ENCODE measurements at places on chromosomes 6 and 20.

- no peak for DNase-seq
Measured at GRCh38 chr6:90765491-90765890, 178.6 kb upstream of the MAP3K7 start.

DNA sequence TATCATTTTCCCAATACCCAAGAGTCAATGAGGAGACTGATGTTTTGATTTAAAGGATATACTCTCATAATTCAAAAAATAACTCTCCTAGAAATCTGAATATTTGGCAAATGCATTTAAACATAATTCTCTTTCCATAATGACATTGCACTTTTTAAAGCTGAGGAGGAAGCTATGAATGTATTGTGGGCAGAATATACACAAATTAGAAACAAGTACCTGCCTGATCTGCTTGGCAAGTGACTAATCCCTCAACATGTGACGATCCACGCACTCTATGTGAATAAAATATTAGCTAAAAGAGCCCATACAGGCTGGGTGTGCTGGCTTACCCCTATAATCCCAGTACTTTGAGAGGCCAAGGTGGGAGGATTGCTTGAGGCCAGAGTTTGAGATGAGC, 88.3 kb upstream of the CCDC28A start:
- no peak for DNase-seq

DNA sequence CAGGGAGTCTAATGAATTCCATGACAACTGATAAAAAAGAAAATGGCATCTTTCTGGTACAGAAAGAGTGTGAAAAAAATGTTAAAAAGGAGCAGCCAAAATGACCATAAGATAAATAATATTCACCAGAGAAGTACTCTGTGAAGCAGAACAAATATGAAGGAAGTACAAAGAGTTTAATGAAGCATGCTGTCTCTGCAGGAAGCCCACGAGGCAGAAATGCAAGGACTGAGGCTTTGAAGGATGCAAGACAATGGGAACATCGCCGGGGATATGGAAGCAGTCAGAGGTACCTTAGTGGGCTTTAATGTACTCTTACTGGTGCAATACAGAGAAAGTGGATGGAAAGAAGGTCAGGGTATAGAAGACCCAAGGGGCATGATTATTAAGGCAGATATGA, 50.7 kb downstream of the NOX3 start:
- no peak for DNase-seq

DNA sequence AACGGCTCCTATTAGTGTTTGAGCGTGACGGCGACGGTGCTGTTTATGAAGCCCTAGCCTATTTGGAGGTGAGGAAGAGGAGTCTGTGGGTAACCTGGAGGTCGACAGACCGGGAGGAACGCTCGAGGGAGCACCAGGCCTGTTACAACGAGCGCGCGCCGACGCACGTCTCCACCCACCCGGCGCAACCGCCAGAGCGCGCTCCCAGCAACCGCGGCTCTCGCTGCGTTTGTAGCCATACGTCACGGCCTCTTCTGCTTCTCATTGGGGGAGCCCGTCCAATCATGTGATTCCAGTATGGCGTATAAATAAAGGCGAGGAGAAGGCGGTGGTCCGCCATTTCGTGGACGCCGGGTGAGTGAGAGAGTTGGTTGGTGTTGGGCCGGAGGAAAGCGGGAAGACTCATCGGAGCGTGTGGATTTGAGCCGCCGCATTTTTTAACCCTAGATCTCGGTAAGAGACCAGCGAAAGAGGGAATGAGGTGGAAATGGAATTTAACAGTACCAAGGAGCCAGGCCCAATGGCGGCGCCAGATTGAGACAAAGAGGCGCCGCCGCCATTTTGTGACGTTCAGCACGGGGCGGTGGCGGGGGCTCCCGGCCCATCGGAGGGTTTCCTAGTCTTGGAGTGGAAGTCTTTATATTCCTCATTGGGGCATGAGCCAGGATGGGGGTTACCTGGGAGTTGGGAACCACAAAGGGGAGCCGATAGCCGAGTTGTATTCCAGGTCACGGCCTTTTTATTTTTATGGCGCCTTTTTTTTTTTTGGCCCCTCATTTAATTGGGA, at the start of gene SRSF3:
TSS of gene SRSF3 (plus strand) at position 334 of the 787 bp plus-strand sequence. CDS start 2,401 bp downstream, outside the sequence.
- peak; percentile 99 for DNase-seq

DNA sequence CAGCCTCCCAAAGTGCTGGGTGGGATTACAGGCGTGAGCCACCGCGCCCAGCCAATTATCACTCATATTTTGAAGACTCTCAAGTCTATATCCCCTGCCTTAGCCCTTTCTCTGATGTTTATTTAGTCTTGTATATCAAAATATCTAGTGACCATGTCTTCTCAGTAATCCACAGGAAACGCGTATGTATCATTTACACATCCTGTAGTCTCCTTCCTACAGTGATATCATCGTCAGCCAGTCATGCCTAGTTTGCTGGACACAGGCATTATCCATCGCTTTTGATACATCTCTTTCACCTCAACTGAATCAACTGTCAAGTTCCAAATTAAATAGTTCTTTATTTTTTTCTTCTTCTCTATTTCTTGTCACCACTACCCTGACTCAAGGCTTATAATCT, 223.7 kb downstream of the NKAIN2 start:
- no peak for DNase-seq

DNA sequence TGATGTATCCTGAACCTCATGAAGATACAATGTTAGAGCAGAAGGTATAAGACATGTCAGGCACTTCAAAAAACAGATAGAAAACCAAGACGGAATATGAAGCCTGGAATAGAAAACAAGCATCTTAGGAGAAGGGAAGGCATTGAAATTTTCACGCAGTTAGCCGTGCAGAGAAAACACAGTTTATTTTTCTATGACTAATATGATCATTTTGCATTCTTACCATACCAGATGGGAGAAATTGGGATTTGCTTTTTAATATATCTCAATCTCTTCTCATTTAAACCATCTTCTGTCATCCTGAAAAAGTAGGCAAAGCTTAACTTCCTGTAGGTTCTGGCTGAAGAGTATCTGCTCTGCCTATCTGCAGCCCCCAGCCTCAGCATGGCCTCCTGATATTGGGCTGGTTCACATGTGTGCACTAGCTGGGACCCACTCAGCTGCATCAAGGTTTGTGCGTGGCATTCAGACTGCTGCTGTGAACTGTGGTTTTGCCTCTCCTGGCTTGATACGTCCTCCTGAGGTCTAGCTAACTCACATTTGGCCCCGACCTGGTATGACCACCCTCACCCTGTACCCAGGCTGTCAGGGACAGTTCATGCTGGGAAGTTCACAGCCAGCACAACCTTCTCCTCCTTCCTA, 392.5 kb upstream of the SASH1 start:
- no peak for DNase-seq

- DNase-seq, result peak; percentile 26
Measured at GRCh38 chr6:17042422-17043147, 59.3 kb upstream of the STMND1 start.

GRCh38 chr6:13604135-13604534, 11.0 kb upstream of the NOL7 start:
- DNase-seq, result no peak

DNA sequence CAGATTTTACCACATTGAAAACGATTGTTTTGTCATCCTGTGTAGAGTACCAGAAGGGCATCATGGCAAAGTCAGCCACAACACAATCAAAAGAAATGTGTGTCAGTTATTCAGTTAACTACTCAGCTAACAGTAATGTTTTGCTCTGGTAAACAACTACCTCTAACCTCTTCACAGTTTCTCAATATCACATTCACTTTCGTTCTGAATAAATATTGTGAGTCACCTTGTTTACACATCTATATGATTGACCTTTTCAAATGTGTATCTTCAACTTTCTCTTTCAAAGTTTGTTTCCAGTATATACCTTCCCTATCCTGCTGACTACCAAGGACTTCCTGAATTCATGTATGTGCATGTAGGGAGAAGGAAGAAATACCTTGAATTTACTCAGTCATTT, 216.6 kb upstream of the UFL1 start:
- DNase-seq, result no peak

DNA sequence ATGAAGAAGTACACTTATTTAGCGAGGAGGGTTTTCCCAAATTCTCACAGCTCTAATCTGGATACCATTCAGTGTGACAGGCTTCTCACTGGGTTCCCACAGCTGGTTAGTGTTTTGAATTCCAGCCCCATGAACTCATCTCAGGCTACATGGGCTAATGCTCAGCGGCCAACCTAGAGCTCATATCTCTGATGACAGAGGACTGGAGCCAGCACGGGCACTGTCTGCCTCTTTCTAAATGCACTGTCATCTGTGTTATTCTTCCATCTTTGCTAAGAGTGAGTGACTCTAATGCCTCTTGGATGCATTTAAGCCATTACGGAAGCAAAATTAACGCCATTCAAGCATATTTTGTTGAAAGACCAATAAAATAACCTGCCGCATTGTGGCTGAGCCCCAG, 308.9 kb upstream of the JAG1 start:
- DNase-seq, result no peak

GRCh38 chr6:28802417-28803336, 121.1 kb downstream of the TRIM27 start:
- DNase-seq, result peak; percentile 71

GRCh38 chr6:72535124-72535523, 86.7 kb upstream of the KCNQ5 start:
- DNase-seq, result no peak

DNA sequence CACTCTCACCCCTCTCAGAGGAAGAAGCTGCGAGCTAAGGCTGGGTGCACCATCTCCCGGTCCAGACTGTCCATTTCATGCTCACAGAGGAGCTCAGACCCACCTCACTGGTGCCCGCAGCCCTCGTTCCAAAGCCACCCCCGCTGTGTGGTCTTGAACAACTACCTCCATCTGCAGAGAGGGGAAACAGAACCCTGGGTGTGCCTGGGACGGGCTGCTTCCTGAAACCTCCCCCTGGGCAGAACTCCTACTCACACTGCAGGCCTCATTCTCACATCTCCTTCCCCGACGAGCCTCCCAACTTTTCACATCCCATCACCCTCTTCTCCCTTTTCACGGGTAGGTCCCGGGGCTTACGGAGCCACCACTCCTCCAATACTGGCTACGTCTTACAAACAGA, 18.1 kb downstream of the PMEPA1 start:
- no peak for DNase-seq
